ENCODE measurements at places on chromosomes 13 and 19.
A peak's percentile ranks its signal among the peaks of the same experiment; 100 is the strongest.

DNA sequence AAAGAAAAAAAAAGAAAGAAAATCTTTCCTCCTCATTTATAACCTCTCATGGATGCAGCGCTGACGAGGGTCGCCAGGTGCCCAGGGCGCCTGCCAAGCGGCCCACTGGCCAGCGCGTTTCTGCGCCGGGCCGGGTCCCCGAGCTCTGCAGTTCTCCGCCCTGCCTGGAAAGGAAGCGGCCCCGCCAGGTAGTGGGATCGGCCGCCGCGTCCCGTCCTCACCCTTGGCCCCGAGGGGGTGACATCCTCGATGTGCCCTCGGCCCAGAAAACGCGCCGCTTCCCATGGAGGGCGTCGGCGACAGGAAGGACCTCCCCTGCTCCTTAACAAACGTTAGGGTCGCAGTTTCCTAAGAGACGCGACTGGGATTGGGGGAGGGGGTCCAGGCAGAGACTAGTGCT, 56.9 kb downstream of the ZNF726 start:
- DNase-seq = no peak

GRCh38 chr13:92952161-92952560, 274.4 kb upstream of the GPC6 start:
- no peak for DNase-seq

DNA sequence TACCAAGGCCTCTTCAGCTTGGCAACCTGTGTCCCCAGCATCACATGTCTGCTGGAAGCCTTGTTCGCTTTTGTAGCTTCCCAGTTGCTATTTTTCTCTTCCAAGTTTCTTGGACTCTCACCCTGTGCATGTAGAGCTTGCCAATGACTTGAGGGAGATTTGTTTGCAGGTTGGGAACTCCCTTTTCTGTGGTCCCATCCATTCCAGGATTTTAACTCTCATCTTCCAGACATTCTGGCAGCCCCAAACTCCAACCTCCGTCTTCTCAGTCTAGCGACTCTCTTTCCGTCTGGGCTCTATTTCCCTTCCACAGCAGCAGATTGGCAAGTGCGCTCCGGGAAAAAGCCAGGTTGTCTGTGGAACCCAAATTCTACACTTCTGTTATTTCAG, 9.0 kb downstream of the PLAUR start:
- no peak for DNase-seq

- no peak for DNase-seq
Observed at GRCh38 chr13:102117175-102117831, 284.5 kb downstream of the FGF14 start.

GRCh38 chr13:62482351-62482750, 1066.7 kb upstream of the PCDH20 start:
- no peak for DNase-seq

GRCh38 chr13:107518780-107519179, 696.6 kb downstream of the LIG4 start:
- no peak for DNase-seq

GRCh38 chr13:114231886-114232285, 2.8 kb upstream of the CDC16 start:
- DNase-seq = no peak

GRCh38 chr19:30629086-30629485, 256.9 kb downstream of the ZNF536 start:
- no peak for DNase-seq

- DNase-seq = no peak
Observed at GRCh38 chr13:98997738-98998641, 20.1 kb upstream of the DOCK9 start.

DNA sequence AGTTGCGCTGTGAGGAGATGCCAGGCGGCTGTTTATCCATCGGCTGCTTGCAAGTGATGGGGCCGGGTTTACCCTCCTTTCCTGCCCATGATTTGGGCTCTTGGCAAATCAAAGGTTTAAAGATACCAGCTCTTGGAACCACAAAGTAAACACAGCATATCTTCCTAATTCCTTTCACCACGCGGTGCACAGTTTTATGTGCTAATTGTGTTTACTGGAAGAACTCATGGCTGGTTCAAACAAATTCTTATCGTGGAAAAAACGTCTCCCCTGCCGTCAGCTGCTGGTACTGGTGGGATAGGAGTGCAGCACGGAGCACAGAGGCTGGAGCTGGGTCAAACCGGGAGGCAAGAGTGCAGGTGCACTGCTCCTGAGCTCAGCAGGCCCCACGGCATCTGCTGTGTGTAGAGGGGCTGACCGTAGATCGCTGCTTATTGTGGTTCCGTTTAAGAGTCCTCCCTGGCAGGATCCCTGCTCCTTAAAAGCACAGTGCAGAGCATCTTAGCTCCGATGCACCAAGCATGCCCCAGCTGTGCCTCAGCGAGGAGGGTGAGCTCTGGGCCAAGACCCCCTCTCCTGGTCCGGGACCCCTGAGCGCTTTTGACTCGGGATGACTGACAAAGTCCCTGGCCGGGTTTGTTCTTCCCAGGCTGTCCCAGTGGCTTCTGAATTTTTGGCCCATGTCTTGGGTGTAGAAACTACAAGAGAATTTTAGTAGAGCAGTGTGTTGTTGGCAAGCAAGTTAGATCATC, 51.3 kb upstream of the GAS6 start:
- DNase-seq = no peak

DNA sequence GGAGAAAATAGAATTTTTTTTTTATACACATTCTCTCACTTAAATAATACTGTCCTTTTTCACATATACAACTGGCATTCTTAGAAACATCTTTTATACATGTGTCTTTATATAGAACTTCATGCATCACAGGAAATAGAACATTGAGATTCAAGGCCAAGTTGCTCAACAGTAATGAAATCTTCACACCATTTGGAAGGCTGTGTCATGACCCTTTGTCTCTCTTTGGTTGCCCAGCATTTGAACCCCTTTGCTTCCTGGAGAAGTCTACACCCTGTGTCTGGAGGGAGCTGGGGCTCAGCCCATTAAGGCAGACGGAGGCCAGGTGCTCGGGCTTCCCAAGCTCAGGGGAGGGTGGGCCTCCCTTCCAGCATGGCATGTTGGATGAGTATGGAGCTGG, 41.1 kb downstream of the B3GLCT start:
- no peak for DNase-seq

DNA sequence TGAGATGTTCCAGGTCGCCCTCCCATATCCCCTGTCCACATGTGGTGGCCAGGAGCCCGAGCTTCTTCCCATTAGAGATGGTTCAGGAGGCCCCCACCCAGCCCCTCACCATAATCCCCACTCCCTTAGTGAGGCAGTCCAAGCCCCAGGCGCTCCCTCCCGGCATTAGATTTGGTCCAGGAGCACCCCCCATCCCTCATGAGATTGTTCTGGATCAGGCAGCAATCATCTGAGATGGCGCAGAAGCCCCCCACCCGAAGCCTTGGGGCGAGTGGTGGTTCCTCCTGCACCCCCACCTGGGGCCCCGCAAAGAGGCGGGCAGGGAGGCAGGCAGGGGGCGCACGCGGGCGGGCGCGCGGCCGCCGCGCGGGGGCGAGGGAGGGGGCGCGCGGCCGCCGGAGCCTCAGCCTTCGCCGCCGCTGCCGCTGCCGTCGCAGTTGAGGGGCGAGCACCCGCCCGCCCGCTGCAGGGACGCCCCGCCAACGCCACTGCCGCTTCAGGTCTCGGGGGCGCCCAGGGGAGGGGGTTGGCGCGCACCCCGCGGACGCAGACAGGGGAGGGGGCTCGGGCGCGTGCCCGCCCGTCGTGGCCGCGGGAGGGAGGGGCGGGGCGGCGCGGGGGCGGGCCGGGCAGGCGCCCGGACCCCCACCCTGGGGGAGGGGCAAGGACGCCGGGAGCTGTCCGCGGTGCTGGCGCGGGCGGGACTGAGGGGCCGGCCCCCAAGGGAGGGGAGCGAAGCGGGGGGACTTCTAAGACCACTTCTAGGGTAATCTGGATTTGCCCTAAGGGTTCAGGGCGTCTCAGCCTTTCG, 46.4 kb upstream of the SHKBP1 start:
- peak; percentile 77 for DNase-seq

GRCh38 chr13:37914781-37915391, 45.3 kb upstream of the TRPC4 start:
- no peak for DNase-seq

DNA sequence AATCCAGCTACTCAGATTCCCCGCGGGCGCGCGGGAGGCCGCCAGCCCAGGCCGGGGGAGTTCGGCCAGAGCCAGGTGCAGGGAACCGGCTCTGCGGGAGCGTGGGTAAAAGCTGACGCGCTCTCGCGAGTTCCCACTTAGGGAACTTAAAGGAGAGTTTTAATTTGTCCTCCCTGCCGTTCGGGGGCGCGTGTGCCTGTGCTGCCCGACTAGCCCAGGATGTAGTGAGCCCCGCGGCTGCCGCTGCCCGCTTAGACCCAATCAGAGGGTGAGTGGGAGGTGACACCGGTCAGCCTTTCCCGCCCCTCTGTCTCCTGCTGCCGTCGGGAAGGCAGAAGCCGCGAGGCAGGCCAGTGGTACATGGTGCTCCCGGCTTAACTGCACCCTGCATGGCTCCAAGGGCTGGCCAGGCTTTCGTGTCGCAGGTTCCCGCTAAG, 36.0 kb upstream of the NEK3 start:
- no peak for DNase-seq

DNA sequence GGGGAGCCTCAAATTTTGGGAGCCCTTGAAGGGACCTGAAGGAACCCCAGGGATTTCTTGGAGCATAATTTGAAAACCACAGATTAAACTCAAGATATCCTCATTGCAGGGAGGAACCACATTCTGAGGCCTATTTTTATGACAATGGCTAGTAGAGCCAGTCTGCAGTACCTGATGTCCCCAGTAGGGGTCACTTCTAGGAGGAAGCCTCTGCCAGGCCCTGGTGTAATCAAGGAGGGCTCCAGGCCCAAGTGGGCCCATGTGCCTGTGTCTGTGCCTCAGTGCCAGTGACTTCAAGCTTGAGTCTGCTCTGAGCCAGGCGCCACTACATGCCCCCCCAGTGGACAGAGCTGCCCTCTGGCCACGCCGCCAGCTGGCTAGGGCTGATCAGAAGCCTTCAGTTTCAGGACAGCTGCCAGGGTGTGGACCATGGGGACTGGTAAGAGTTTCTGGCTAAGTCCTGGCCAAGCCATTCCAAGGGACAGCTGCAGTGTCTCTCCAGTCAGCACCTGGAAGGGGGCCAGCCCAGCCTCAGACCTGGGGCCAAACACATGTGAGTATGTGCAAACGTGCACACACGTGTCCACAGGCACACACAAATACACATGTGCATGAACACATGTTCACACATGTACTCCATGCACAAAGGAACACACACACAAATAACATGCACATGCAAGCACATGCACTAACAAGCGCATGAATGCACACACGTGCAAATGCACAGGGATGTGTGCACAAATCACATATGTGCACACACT, 20.5 kb upstream of the SLC7A10 start:
- no peak for DNase-seq

DNA sequence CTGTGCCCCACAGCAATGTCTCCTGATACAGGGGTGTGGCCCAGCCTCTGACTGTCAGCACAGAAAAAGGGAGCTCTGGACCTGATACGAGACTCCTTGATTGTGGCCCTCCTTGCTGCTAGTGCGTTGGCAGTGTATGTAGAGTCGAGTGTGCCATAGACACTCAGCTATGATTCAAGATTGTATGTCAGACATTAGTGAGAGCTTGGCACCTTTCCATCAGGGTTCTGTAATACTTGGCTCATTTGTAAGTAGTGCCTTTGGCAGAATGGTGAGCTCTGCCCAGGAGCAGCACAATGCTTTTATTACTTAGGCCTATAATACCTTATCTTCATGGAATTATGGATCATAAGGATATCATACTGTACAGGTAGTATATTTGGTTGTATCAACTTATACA, 83.4 kb downstream of the ATP8A2 start:
- DNase-seq = no peak

DNA sequence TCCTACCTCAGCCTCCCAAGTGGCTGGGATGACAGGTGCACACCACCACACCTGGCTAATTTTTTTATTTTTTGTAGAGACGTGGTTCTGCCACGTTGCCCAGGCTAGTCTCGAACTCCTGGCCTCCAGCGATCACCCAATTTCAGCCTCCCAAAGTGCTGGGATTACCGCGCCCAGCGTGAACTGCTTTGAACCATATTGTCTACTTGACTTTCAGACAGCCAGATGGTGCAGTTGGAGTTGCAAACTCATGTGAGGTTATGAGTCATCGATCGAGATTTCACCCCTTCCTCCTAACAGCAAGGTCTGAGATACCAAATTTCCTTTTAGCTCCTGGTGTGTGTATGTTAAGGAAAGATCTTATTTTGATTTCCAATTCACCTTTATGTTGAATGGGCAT, 2.7 kb downstream of the SLC27A1 start:
- no peak for DNase-seq

- DNase-seq = no peak
Observed at GRCh38 chr19:35890113-35890650, 10.2 kb downstream of the NFKBID start.
